ENCODE measurements at places on chromosomes 4 and X.

GRCh38 chrX:54639346-54640102 is 109.5 kb downstream of the GNL3L start:
- peak; percentile 98 for DNase-seq

GRCh38 chr4:169416997-169417396 is 146.2 kb upstream of the SH3RF1 start:
- peak; percentile 13 for DNase-seq

DNA sequence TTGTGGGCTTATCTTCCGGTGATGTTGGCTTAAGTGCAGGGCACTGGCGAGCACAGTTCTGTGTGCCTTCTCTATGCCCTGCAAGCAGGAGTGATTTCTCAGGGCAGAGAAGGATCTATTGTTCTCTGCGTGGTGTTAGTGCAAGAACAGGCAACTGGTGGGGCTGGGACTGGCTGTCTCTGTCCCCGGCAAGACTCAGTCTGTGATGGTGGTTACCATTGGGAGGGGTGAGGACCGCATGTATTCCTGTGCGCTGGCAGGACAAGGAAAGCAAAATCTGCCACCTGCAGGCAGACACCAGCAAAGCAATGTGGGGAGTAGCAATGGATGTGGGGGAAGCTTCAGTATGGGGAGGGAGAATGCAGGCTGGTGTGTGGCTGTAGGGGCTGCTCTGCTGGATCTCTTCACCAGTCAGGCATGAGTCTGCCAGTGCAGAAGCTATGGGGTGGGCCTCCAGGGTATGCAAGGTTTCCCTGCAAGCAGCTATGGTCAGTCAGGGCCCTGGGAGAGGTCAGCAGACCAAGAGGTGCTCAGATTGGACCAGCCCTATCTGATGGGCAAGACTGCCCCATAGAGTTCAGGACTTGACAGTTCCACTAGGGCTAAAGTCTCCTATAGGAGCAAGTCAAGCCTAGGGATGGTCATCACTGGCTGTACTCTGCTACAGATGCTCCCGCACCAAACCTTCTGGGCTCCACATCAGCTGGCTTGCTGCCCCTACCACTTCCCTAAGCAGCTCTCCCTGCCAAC is 16.8 kb downstream of the PF4 start:
- peak; percentile 22 for DNase-seq

DNA sequence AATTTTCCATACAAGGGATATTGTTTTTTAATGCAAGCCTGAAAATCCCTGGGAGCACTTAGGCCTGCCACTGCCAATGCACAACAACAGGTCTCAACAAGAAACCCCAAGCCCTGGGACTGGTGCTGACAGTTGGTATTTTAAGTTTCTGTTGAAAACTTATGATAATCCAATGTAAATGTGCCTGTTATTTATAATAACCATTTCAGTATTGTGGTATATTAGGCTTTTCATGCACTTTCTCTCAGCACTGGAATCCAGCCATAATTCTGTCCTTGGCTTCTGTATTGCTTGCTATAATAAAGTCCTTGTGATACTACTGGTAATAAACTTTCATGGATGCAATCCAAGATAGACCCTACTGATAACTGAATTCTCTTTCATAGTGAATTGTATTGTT is 218.9 kb downstream of the PCDH7 start:
- DNase-seq = no peak

- no peak for DNase-seq
These were observed 65.3 kb downstream of the EFNB1 start for GRCh38 chrX:68894142-68894512.

DNA sequence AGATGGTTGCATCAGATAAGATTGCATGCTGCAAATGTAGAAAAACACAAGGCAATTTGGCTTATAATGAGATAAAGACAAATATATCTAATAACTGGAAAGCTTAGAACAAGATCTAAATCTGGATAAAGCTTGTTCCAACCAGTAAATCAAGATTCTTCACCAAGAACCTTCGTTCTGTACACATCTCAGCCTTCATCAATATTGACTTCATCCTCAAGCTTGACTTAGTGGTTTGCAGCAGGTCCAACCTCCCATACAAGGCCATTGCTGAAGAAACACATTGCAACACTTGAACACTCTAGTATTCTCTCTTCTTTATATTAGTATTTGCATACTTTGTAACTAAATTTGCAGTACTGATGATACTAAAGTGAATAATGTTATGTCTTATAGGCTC is 407.6 kb downstream of the TLL1 start:
- no peak for DNase-seq

GRCh38 chr4:86333236-86333635 is 26.6 kb downstream of the MAPK10 start:
- DNase-seq = no peak

GRCh38 chr4:174629265-174629664 is 107.0 kb upstream of the HPGD start:
- DNase-seq = peak; percentile 12

- DNase-seq = no peak
These were observed 131.5 kb downstream of the PACRGL start for GRCh38 chr4:20831746-20832145.

- DNase-seq = peak; percentile 67
These were observed 5.9 kb downstream of the MRFAP1L1 start for GRCh38 chr4:6703786-6704185.

DNA sequence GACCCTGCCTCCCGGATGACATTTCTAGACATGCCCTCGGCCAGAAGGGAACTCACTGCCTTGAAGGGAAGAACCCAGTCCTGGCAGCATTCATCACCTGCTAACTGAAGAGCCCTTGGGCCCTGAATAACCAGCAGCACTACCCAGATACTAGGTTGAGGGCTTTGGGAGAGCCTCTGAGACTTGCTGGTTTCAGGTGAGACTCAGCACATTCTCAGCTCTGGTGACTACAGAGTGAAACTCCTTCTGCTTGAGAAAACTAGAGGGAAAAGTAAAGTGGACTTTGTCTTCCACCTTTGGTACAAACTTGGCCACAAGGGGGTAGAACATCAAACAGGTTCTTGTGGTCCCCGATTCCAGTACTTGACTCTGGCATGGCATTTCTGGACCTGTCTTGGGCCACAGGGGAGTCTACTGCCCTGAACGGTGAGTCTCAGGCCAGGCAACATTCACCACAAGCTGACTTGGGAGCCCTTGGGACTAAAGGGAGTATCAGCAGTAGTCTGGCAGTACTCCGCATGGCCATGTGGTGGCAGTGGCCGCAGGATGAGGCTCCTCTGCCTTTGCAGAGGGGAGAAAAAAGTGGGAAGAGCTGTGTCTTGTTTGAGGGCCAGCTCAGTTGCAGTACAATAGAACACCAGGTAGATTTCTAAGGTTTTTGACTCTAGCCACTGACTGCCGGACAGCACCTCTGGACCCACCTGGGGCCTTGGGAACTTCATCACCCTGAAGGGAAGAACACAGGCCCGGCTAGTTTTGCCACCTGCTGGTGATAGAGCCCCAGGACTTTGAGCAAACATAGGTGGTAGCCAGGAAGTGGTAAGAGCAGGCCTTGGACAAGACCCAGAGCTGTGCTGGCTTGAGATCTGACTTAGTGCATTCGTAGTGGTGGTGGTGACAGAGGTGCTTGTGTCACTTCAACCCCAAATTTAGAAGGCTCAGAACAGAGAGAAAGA is 414.8 kb downstream of the OPHN1 start:
- DNase-seq = peak; percentile 6

Data from mesenchymal stem cell (in vitro differentiated cells and primary cell).